ENCODE measurements at places on chromosomes 2 and 18.
A peak's percentile ranks its signal among the peaks of the same experiment; 100 is the strongest.

- DNase-seq, result no peak
Observed at GRCh38 chr2:98474979-98475632, 30.4 kb downstream of the INPP4A start.

- peak; percentile 94 for DNase-seq
Observed at GRCh38 chr2:23449413-23449812, 64.4 kb downstream of the KLHL29 start.

GRCh38 chr2:38554973-38555595 is 47.6 kb downstream of the HNRNPLL start:
- DNase-seq, result no peak

DNA sequence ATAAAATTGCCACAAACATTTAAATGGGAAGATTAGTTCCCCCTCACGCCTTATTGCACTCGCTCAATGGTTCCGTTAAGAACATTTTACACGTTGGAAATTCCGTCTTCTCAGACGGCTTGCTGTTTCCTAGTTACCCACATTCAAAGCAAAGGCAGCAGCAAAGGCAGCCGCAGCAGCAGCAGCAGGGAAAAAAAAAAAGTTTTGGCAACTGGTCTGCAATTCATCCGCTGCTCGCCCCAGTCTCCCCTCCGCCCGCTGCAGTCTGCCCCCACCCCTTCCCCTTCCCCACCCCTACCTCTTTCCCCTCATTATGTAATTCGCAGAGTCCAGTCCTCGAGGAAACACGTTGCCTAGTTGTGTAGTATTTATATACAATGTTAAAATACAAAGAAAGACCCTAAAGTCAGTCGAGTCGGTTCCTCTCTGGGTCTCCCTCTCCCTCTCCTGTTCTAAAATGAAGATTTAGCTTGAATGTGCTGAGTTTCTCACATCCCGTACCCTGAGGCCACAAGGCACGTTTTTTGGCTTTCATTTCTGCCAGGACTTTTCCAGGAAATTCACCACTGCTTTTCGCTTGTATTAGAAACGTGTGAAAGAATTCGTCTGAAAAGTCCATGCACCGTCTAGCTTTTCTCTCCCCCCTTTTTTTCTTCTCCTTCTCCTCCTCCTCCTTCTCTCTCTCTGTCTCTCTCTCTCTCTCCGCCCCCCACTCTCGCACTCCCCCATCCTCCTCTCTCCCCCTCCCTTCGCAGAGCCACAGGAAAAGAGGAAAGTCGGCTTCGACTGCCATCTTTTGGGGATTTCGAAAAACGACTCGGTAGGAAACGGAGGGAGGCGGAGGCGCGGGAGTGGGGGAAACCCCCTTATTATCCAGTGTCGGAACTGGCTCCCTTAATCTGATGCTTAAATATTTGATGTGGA is 140.0 kb downstream of the MEIS1 start:
- peak; percentile 58 for DNase-seq

- no peak for DNase-seq
Observed at GRCh38 chr2:105425936-105426625, 27.2 kb upstream of the FHL2 start.

GRCh38 chr2:237200462-237200861 is 114.8 kb downstream of the COPS8 start:
- no peak for DNase-seq

DNA sequence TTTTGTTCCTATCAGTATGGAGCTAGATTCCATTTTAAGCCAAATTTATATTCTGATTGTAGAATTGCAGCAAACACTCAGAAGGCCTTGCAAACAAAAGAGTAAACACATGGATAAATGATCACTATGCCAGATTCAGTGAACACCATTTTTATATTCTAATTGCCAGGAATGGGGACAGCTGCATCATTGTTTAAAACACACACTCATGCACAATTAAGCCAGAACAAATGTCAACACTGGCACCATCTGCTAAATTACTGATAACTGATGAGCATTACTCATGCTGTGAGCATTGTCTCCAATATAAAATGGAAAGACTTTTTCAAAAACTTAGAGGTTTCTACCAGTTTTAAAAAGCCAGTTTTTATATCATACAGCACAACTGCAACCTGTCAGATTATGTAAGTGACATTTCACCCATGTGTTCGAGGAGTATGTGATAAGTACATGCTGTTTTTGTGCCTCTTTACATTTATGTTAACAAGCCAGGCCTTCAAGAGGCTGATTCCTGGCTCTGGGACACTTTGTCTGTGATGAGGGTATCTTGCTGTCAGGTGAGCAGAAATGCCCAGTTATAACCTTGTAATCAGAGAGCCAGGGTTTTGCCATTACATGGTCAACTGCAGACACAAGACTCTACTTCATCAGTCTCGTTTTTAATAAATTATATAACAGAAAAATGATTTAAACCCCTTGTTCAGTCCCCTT is 4.4 kb upstream of the ST8SIA5 start:
- no peak for DNase-seq

DNA sequence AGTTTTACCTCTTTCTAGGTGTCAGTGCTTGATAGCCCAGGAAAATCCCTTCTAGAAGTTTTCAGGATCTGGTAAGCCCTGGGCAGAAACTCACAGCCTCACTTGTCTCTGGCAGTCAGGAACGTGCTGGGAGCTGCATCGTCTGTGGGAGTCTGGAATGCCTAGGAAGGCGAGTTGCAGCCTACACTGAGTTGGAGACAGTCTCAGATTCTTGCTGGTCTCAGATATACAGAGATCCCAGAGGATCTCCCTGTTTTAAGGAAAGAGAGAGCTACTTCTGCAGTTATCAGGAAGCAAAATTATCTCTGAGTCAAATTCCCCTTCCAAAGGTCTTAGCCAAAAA is 104.4 kb upstream of the CDC42EP3 start:
- DNase-seq, result no peak

DNA sequence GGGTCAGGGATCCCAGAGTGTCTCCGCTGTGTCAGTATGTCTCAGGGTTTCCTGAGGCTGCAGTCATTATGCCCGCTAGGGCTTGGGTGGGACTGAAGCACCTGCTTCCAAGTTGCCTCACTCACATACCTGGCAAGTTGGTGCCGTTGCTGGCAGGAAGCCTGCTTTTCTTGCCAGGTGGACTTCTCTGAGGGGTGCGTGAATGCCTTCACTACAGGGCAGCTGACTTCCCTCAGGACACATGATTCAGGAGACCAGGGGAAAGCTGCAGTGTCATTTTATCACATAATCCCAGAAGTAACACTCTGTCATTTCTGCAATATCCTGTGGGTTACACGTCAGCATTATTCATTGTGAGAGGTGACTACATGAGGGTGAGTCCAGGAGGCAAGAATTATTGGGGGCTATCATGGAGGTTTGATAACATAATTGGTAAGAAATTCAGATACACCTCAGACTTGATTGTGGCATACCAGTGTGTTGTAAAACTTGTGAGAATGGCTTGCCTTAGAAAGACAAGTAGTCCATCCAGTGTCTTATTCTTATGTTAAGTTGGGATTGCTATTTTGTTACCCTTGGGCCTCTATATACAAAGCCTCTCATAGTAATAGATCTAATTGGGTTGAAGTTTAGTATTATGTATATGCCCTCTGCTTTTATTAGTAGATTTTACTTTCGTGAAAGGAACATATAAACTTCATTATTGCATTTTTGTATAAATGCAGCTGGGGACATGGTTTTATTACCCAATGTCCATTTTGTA is 44.1 kb downstream of the NEDD4L start:
- DNase-seq, result no peak

- DNase-seq, result no peak
Observed at GRCh38 chr2:210389856-210390255, 74.9 kb upstream of the MYL1 start.

GRCh38 chr18:7329016-7329415 is 98.1 kb downstream of the LRRC30 start:
- DNase-seq, result no peak

- peak; percentile 32 for DNase-seq
Observed at GRCh38 chr2:238761868-238762267, 86.0 kb upstream of the TWIST2 start.

DNA sequence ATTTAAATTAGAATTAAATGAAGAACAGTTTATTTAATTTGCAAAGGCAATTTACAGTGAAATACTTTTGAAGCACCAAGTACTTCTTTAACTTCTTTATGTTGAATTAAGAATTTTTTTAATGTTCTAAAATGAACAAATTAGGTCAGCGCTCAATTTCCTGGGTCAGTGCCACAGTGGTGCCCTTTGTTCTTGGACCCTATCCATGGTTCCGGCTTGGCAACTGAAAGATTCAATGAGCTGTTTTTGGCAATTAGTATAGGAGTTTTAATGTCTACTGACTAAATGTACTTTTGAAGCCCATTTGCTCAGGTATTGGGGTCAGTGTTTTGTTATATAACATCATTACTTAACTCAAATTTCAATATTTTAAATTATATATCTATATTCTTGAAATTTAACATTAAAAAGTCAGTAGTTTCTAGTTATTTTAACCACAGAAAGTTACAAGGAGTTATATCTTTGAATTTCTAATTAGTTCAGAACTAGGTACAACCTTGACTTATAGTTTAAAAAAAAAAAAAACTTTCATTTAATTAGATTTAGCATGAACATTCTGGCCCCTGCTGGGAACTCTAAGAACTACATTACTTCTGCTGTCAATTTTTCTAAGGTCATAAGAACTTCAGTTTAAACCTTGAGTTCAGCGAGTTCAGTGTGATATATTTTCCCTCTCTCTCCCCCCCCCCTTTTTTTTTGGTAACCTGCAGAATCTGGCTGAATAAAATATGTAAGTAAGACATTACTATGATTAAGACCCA is 7.6 kb upstream of the MSTN start:
- peak; percentile 48 for DNase-seq

- DNase-seq, result no peak
Observed at GRCh38 chr2:25237764-25238163, 69.4 kb upstream of the POMC start.

DNA sequence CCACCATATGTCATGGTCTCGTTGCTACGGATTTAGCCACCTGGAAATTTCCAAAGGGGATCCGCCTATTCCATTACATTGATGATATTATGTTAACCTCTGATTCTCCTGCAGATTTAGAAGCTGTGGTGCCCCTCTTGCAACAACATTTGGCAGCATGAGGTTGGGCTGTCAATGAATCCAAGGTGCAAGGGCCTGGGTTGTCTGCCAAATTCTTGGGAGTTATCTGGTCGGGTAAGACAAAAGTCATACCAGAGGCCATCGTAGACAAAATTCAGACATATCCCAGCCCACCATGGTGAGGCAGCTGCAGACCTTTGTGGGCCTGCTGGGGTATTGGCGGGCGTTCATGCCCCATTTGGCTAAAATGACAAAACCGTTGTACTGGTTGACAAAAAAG is 13.6 kb upstream of the C2orf42 start:
- DNase-seq, result no peak

DNA sequence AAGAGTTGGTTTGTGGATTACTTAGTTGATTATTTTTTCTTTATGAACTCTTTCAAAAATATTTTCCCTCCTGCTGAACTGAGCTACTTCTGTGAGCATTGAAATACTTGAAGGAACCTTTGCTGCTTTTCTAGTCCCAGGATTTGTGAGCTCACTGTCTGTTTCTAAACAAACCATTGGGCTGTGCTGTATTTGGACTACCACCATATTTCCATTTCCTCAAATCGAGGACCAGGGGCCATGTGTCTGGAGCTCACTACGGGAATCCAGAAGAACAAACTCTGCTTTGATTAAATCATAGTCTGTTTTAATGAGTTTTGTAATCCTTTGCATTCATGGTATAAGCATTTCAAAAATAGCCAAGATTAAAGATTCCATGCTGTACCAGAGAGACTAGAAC is 1.3 kb downstream of the MRPL33 start:
- DNase-seq, result peak; percentile 67

DNA sequence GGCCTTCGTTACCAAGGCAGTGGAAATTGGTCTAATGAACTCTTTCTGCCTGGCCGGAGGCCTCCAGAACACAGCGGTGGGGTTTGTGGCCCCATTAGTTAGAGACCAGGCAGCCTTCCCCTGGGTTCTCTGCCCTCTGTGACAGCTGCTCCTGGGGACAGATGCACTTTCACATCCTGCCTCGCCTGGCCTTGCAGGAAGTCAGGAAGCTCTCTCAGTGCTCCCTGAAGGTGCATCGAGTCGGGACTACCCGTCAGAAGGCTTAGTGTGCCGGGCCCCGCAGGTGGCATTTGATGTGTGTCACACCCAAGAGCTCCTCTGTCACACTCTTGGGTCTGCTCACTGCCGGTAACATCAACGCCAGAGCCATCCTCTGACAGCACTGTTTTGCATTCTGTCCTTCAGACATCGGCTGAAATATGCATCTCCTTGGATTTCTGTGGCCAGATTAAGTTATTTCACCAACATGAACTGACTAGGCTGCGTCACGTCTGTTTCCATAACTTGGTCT is 158.3 kb downstream of the LDLRAD4 start:
- no peak for DNase-seq

DNA sequence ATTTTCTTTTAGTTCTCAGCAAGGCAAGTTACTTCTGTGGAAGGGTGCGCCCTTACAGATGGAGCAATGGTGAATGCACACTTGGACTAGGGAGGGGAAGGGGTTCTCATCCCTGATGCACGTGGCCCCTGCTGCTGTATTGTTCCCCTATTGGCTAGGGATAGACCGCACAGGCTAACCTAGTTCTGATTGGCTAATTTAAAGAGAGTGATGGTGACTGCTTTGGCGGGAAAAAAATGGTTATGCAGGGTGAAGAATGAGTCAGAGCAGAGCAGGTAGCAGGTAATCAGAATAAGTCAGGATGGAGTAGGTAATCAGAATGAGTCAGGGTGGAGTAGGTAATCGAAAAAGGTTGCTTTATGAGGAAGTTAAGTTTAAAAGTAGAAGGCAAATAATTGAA is 171.5 kb downstream of the MTCL1 start:
- DNase-seq, result no peak

GRCh38 chr2:233083782-233084181 is 23.6 kb downstream of the INPP5D start:
- DNase-seq, result no peak

DNA sequence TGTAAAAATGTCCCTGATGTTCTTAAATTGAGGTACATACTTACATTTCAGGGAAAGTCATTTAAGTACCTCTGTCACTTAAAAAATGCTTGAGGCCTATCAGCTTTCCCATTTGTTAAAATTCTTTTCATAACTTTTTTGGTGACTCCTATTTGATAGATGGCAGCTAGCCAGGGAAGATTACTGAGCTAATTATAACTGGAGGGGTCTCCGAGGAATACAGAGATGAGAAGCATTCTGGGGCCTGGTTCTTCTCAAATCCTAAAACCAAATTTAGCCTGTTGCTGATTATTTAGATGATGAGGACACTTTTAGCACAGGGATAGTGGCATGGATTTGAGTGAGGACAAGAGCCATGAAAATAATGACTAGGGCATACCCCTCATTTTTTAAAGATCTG is 4.8 kb downstream of the UGP2 start:
- no peak for DNase-seq

GRCh38 chr2:157150747-157151146 is 106.8 kb upstream of the GALNT5 start:
- no peak for DNase-seq

GRCh38 chr2:230749111-230749510 is 36.5 kb downstream of the CAB39 start:
- no peak for DNase-seq

GRCh38 chr2:146265656-146266055 is 1579.2 kb upstream of the ACVR2A start:
- DNase-seq, result no peak
